Mononuclear cell (primary cell): ENCODE measurements at places on chromosomes 13 and 19. TPM values are rescaled to one million over a fixed set of nuclear protein-coding genes. Genes with fewer than 3 reads are reported as not detected.

The ANKLE1 gene
- 0.94 TPM for total RNA-seq

The WDR87 gene
- under 0.01 TPM for total RNA-seq

The ZNF549 gene
- total RNA-seq, result 8.1 TPM

The DLL3 gene
- not detected for total RNA-seq

The ZNF497 gene
- 0.31 TPM for total RNA-seq

The NUP62 gene
- 21.8 TPM for total RNA-seq

The COL4A1 gene
- 0.21 TPM for total RNA-seq

The ZNF606 gene
- total RNA-seq, result 8.2 TPM

The OSCAR gene
- 8.7 TPM for total RNA-seq

The EPSTI1 gene
- total RNA-seq, result 14.9 TPM

The ZNF726 gene
- total RNA-seq, result 2.9 TPM

The PSG2 gene
- not detected for total RNA-seq

The GFY gene
- total RNA-seq, result not detected

The LHB gene
- total RNA-seq, result not detected

The MYH14 gene
- not detected for total RNA-seq

The C19orf33 gene
- 3.1 TPM for total RNA-seq

The GPC6 gene
- 0.31 TPM for total RNA-seq

The LRRC63 gene
- 0.21 TPM for total RNA-seq

The CEACAM18 gene
- not detected for total RNA-seq

The ZNF112 gene
- under 0.01 TPM for total RNA-seq

The GNG7 gene
- total RNA-seq, result 2.0 TPM

The OR10H1 gene
- total RNA-seq, result not detected

The SCEL gene
- total RNA-seq, result not detected

The SIGLEC11 gene
- 0.10 TPM for total RNA-seq

The PSG5 gene
- total RNA-seq, result not detected

The GRK1 gene
- total RNA-seq, result not detected

The ZSWIM4 gene
- total RNA-seq, result 1.5 TPM

The NAA16 gene
- 56.4 TPM for total RNA-seq

The LYL1 gene
- total RNA-seq, result 20.5 TPM

The LILRB1 gene
- total RNA-seq, result 13.6 TPM

The CGB1 gene
- total RNA-seq, result not detected

The TMPRSS9 gene
- 0.10 TPM for total RNA-seq

The SPRY2 gene
- total RNA-seq, result 3.1 TPM

The ADGRE3 gene
- 0.63 TPM for total RNA-seq

The SELENOV gene
- total RNA-seq, result not detected

The AKT1S1 gene
- 3.0 TPM for total RNA-seq

The MISP gene
- not detected for total RNA-seq

The CYP2F1 gene
- total RNA-seq, result 0.10 TPM

The LIM2 gene
- total RNA-seq, result 0.21 TPM

The PRX gene
- 1.0 TPM for total RNA-seq

The ZNF154 gene
- 5.5 TPM for total RNA-seq

The RGS9BP gene
- total RNA-seq, result 0.10 TPM

The TBXA2R gene
- 1.8 TPM for total RNA-seq

The IFNL1 gene
- total RNA-seq, result not detected

The SOX1 gene
- total RNA-seq, result not detected

The BRME1 gene
- 0.10 TPM for total RNA-seq

The IL17D gene
- total RNA-seq, result not detected

The MIA gene
- not detected for total RNA-seq

The BABAM1 gene
- 27.3 TPM for total RNA-seq

The GJB2 gene
- total RNA-seq, result 3.4 TPM

The ZNF667 gene
- 2.9 TPM for total RNA-seq
